Activated CD8-positive, alpha-beta memory T cell treated with anti-CD3 and anti-CD28 coated beads for 1 hour (primary cell): ENCODE measurements at places on chromosomes 5 and 9.

- DNase-seq = no peak
Measured at GRCh38 chr5:141871870-141872269, 6.3 kb downstream of the PCDH1 start.

- no peak for DNase-seq
Measured at GRCh38 chr9:115845648-115846312, 307.8 kb upstream of the PAPPA start.

GRCh38 chr5:34550964-34551363 is 105.2 kb upstream of the RAI14 start:
- no peak for DNase-seq

GRCh38 chr5:24235946-24236345 is 408.8 kb downstream of the CDH10 start:
- no peak for DNase-seq

DNA sequence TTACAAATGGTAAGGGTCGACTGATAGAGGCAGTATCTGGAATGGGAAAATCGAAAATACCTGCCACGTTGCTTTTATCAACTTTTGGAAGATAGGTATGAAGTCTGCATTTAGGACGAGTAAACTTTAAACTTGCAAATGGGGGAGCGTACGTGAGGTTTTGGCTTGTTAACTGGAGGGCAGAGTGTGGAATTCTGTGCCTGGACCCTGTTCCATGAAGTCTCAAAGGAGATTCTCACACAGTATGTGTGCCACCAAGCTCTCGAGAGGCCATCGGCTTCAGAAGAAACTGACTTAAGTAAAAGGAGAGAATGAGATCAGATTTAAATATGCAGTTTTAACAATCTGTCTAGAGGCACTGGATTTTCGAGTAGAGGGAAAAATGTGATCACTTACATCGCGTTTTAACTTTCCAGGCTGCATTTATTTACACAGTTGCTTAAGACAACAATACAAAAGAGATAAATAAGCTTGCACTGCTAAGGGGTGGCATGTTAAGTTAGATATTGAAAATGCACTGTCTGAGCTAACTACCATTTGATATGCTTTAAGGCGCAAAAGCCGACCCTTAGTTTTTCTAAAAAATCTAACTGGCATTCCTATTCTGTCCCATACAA is 401.6 kb downstream of the EBF1 start:
- no peak for DNase-seq

GRCh38 chr9:128168731-128169308 is 8.8 kb downstream of the BBLN start:
- no peak for DNase-seq

DNA sequence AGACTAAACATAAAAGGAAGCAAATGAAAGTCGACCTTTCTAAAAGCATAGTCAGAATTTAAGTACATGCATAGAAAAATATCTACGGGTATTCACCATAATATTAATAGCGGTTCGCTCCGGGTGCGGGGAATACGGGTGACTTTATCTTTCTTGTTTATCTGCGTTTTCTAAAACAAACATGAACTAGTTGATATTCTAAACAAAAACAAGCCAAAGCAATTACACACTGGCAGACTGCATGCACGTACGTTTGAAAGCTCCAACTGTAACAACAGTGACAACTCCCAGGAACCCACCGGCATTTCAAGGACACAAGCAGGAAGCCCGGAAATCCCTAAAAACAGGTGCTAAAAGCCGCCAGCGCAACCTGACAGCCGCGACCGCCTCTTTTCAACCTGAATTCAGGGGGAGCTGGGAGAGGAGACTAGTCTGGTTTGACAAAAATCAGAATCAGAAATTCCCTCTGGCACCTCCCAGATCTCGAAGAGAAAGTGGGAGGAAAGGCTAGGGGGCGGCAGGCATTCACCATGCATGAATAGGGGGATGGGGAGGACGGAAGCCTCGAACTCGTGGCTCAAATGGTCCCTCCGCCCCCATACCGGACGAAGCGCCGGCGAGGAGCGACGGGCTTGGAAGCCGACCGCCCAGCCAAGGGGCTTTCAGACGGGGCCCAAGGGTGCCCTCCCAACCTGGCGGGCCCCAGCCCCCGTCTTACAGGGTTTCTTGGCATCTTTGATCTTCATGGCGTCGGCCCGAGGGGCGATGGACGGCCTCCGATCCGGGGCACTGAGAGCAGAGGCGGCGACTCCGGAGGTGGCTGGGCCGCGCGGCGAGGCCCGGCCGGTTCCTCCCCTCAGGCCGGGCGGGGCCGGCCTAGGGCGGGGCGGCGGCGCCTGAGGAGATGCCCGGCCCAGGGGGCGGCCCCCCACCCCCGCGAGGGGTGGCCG is at the start of gene PANK3:
TSS of gene PANK3 (minus strand) at position 831 of the 950 bp plus-strand sequence. CDS start at position 746, 85 bp downstream.
- DNase-seq = no peak
